ENCODE measurements at places on chromosomes 3 and 15.
A peak's percentile ranks its signal among the peaks of the same experiment; 100 is the strongest.

GRCh38 chr3:37032961-37033360 lies 39.6 kb downstream of the MLH1 start:
- no peak for DNase-seq

DNA sequence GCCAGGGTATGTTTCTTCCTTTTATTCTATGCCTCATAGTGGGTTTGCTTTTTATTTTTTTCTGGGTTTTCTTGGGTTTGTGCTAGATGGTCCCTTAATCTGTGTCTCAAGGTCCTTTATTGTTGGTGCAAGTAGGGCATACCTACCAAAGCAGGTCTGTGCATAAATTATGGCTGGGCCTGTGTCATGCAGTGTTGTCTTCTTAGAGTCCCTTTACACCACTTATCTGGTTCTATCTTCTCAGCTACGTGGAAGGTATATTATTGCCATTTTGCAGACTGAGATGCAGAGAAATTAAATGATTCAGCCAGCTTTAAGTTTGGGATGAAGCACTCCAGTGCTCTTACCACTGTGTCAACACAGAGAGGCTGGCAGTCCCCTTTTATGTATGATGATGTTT lies 293.5 kb upstream of the SOX2 start:
- DNase-seq = no peak

- no peak for DNase-seq
These were observed 42.7 kb downstream of the ALCAM start for GRCh38 chr3:105409364-105409763.

DNA sequence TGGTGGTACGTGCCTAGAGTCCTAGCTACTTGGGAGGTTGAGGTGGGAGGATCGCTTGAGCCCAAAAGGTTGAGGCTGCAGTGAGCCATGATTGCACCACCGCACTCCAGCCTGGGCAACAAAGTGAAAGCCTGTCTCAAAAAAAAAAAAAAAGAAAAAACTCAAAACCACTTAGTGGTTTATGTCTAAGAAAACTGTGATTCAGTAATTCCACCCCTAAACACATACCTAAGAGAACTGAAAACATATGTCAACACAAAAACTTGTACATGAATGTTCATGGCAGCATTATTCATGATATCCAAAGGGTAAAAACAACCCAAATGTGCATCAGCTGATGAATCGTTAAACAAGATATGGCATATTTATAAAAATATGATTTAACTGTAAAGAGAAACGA lies 14.3 kb downstream of the SPG21 start:
- no peak for DNase-seq

- no peak for DNase-seq
These were observed 1.9 kb downstream of the VILL start for GRCh38 chr3:37992271-37993066.

DNA sequence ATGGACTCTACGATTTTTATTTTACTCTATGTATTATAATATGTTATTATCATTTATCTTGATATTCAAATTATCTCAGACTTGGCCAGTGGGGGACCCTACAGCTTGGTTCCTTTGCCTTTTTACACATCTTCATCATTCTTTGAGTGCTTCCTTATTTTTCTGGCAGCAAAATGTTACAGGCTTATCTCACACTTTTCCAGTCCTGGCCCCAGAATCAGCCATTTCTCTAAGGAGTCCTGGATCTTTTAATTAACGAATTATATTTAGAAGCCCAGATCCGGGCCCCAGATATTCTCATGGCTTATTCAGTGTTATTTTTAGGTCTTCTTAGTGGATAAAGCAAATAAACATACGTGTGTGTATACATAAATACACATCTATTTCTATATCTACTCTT lies 32.8 kb upstream of the MELTF start:
- no peak for DNase-seq

DNA sequence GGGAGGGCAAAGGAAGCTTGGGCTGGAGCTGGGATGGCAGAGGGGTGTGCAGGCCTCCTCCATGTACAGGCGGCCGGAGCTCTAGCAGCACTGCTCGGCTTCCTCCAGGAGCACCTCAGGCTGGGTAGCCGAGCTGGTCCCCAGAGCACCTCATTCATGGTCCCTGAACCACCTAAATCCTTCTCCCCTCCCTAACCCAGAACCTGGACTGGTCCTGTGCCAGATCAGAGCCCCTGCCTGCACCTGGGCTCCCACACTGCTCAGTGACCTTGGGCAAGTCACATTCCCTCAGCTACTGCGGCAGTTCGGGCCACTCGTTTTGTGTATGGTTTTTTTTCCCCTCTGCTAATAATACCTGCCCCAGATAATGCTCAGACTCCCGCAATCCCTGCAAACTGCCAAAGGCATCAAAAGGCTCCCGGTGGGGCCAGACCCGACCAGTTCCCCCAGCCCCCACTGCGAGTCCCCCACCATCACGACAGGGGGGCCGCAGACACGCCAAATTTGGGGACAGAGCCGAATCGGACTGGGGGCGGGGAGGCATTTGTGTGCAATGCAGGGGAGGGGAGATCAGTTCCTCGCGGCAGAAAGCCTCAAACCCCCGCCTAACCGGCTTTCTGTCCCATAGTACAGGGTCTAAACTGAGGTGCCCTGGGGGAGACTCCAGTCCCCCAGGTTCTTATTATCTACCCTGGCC lies 1.3 kb downstream of the SEMA7A start:
- DNase-seq = no peak

GRCh38 chr3:53380306-53380705 lies 33.0 kb upstream of the DCP1A start:
- DNase-seq = no peak

DNA sequence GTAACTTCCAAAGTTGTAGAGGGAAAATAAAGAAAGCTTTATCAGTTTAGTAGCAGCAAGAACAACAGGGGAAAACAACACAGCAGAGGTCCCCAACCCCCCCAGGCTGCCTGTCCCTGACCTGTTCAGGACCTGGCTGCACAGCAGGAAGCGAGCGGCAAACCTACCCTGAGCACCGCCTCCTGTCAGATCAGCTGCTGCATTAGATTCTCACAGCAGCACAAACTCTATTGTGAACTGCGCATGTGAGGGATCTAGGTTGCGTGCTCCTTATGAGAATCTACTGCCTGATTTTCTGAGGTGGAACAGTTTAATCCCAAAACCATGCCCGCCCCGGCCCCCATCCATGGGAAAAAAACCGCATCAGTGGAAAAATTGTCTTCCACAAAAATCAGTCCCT lies 40.3 kb downstream of the USP50 start:
- DNase-seq = no peak

DNA sequence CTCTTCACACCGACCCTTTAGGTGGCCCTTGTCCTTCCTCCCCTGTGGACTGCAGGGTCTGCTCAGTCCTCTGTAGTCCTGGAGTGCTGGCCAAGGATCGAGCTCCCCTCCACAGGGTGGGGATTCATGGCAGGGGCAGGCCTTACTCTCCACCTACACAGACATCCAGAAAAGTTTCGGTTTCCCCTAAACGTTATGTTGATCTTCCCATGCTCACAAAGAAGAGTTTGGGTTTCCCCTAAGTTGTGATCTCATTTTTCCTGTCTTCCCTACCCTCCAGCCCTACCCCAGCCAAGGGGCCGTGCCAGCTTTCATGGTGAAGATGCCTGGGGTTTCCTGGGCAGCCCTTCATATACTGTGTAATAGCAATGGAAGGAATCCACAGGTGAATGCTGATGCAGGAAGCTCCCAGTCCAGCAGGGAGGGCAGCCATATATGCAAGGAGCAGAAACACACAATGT lies 10.3 kb downstream of the STOML1 start:
- no peak for DNase-seq

- no peak for DNase-seq
These were observed 50.5 kb downstream of the THBS1 start for GRCh38 chr15:39631357-39631756.

DNA sequence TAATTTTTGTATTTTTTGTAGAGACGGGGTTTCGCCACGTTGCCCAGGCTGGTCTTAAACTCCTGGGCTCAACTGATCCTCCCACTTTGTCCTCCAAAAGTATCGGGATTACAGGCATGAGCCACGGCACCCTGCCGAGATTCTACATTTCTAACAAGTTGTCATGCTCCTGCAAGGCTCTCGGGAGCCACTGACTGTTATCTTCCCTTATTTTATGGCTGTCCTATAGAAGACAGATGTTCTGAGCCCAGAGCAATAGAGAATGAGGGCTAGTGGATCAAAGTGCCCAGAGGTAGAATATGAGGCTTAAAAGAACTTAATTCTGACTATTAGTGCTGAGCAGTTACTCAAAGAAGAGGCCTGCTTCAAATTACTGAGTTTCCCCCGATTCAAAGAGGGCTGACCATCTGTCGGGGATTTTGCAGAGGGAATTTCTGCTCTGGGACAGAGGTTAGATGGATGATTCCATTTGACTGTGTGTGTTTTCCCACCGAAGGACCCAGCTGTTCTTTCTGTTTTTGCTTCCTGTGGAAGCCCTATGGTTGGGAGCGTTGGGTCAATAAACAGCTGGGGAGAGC lies 39.5 kb downstream of the ITPR1 start:
- DNase-seq = no peak

DNA sequence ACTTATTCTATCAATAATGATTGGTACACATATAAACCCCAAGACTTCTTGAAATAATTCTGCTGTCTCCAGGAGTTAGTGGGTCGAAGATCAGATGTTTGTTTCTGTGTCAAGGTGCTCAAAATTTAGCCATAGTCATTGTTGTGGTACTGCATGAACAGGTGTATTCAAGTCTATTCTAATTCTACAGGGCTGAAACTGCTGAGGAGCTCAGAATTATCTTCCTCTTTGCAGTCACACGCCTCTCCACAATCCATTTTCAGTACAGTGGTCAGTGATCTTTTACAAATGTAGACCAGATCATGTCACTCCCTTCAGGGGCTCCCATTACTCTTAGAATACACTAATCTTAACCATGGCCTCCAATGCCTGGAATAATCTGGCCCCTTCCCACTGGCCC lies 527.5 kb downstream of the NTRK3 start:
- no peak for DNase-seq

DNA sequence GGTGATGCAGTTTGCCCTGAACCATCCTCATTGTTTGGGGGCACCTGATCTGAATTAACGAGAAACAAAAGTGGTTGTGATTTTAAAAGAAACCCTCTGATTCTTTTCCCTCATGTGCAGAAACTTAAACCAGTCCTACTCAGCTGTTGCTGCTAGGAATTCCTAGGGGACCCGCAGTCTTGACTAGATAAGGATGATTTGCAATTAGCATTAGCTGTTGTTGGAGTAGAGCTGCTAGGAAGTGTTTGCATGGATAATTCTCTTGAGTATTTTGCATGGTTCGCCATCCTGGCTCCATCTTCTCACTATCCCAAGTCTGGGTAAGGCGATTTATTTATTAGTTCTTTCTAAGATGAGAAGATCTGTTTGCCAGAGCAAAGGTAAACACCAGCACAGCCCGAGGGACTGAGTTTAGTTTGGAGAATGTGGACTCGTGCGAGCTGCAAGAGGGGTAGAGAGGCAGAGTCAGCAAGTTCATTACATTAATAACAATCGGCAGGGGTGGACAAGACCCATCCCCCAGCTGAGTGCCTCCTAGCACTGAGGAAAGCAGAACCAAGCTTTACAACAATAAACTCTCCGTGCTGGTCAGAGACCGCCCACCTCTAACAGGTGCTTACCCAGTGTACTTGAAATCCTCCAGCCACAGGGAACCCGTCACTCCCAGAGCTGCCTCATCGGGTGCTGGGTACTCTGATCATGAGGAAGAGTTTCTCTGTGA lies 4.1 kb downstream of the FGD5 start:
- DNase-seq = no peak

DNA sequence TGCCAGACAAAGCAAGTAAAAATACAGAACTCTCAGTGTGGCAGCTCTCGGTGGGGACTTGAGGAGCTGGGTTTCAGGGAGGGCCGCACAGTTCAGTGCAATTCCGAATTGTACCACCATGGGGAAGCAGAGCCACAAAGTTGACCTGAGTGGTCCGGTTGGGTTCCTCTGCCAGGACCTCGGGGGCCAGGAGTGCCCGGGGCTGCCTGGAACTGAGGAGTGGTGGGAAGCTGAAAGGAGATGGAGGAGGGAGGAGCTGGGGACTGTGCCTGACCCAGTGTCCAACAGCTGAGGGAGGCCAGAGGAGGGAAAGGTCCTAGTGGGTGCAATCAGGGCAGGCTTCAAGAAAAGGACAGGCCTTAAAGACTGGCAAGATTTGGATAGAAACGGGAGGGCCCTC lies 32.2 kb upstream of the TRH start:
- no peak for DNase-seq

DNA sequence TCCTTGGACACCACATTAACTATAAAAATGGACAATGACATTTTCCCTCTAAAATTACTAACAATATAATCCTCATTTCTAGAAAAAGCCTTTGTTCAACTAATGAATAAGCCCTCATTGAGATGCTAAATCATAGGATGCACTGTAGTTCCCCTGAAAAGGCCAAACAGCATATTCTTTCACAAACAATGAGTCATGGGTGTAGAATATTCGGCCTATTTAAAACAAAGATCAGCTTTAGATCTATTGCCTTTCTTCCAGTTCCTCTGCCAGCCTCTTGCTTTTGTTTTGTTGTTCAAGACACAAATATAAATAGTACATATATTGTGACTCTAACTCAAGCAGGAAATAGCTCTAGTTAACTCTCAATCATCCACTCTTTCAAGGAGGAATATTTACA lies 82.5 kb downstream of the ADAM10 start:
- no peak for DNase-seq

- no peak for DNase-seq
These were observed 398.7 kb downstream of the SHQ1 start for GRCh38 chr3:72449551-72449950.

- no peak for DNase-seq
These were observed 16.7 kb downstream of the KAT2B start for GRCh38 chr3:20056725-20057611.

GRCh38 chr15:93141371-93141794 lies 52.4 kb upstream of the RGMA start:
- peak; percentile 2 for DNase-seq

DNA sequence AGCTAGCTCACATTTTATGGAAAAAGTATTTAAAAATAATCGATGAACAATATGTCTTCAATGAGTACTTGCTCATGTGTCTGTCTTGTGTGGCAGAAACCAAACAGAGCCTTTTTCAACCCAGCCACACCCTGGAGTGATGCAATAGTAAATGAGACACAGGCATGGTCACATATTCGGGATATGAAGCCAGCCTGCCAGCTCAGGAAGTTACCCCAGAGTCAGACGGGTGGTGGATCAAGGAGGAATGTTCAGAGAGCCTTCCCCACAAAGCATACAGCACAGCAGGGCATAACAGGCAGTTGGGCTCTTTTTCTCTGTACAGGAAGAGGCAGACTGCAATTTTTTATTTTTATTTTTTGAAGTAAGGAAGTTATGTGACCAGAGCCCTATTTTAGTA lies 27.3 kb downstream of the LARP6 start:
- no peak for DNase-seq

DNA sequence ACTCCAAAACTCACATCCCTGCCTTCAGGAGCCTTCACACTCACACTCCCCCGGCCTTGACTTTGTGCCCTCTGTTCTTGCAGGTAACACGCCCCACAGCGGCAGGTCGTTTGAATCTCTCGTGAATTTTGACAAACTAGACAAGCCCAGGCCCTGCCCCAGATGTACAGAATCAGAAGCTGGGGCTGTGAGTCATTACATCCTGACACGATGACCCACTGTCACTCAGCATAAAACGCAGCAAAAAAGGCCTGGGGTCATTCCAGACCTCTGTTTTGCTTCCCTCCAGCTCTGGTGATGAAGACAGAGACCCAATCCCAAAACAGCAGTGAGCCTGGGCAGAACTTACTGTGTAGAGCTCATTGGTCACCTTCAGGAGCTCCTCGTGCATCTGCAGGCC lies 116.4 kb upstream of the RAD18 start:
- DNase-seq = no peak

GRCh38 chr15:89576417-89576773 lies 1.1 kb downstream of the TICRR start:
- DNase-seq = no peak

Measured in activated CD8-positive, alpha-beta memory T cell treated with anti-CD3 and anti-CD28 coated beads for 1 hour (primary cell).